ENCODE measurements at places on chromosomes 3 and 15.

DNA sequence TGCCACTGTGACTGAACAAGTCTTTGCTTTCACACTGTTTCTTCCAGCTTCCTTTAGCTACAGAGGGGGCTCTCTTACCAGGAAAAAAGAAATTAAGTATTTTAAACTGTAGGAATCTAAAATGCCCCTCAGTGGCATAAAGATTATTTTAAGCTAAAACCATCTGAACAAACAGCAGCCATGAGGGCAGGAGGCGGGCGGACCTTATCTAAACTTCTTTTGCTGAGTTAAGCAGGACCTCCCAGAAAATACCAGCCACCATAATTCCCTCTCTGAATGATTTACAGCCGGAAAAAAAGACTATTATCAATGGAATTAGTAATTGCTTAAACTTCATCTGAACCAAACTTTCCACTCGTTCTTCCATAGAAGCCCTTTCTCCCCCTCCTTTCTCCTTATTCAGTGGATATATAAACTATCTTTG, 5.2 kb upstream of the TOPAZ1 start:
- no peak for DNase-seq

GRCh38 chr3:14846226-14846880, 27.6 kb downstream of the FGD5 start:
- no peak for DNase-seq

- no peak for DNase-seq
These were observed 91.9 kb downstream of the THSD4 start for GRCh38 chr15:71207141-71207540.

- no peak for DNase-seq
These were observed 14.9 kb upstream of the DPH6 start for GRCh38 chr15:35560870-35561269.

DNA sequence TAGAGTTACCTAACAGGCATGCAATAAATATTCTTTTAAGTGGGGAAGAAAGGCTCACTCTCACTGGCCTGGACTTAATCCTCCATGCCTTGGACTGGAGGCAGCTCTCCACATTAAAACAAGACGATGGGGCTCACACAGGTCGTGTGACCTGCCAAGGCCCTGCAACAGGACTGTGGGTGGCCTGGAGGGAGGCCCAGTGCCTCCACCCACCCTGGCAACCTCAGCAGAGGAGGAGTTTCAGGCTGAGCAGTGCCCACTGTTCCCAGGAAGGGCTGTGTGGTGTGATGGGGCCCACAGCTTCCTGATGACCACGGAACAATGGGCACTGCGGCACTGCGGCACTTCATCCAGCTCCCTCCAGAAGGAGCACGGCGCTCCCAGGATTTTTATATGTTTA, 5.5 kb downstream of the UROC1 start:
- DNase-seq = no peak

DNA sequence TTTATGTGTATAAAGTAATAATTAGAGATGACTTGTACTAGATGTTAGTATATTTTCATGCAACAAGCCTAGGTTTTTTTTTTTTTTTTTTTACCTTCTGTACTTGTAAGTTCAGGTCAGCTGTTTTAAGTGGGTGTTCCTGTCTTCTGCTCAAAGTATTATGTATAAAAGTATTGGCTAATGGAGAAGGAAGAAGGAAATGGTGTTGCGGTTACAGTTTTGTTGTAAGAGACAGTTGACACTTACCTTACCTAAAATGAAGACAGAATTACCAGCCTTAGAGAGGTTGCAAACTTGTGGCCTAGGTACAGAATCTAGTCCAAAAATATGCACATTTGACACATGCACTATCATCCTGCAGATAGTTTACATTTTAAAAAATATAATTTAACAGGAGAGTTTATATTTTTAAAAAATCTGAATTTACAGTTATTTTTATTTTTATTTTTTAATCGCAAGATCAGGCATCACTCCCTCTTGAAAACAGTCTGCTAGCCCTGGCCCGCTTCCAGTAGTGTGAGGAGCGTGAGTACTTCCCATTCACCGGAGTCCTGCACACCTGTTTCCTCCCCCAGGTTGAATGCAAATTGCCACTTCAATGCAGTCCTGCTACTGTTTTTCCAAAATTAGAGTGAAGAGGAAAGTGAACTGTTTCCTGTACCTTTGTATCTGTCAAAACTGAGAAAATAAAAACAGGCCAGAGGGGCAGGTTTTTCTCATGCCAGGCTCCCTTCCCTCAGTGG, 224.3 kb upstream of the SOX2 start:
- DNase-seq = no peak

- no peak for DNase-seq
These were observed 131.1 kb upstream of the NSMCE3 start for GRCh38 chr15:29400701-29401100.

GRCh38 chr3:134663721-134664456, 13.1 kb upstream of the KY start:
- no peak for DNase-seq

GRCh38 chr15:60509470-60509869, 30.5 kb upstream of the ICE2 start:
- DNase-seq = no peak

- DNase-seq = no peak
These were observed 30.7 kb downstream of the CHST14 start for GRCh38 chr15:40501487-40501886.

GRCh38 chr3:49302613-49303012, 25.6 kb upstream of the C3orf62 start:
- no peak for DNase-seq

GRCh38 chr3:180762866-180763265, 83.6 kb upstream of the CCDC39 start:
- DNase-seq = no peak

- no peak for DNase-seq
These were observed 148.8 kb downstream of the TPRA1 start for GRCh38 chr3:127441764-127442163.

DNA sequence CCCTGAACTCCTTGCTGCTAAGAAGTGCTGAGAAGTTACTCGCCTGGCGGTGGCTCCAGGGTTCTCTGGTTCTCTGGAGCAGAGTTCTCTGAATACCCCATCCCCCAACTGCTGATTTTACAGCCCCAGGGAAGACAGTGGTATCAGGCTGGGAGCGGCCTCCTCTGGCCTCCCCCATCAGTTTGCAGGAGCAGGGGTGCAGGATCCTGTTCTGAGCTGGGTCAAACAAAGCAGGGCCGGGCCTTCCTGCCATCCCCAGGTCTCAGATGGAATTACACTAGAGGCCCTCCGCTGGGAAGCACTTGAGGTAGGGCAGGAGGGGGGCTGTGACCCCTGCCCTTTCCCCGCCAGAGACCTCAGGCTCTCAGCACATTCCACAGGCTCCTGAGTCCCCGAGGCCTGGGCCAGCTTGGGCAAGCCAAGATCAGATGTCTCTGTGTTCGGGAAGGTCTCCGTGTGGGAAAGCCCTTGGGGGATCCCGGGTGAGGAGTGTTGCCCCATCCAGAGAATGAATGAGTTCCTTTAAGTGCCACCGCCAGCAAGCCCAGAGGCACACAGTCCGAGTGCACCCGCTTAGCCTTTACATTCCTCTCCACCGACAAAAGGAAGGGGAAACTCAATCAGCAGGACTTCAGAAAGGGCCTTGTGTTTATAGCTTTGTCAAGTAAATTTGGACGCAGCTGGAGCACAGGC, 149.9 kb downstream of the LRRK1 start:
- no peak for DNase-seq

GRCh38 chr15:100125401-100126191, 216.2 kb downstream of the ADAMTS17 start:
- no peak for DNase-seq

GRCh38 chr3:137347817-137348368, 390.1 kb downstream of the IL20RB start:
- DNase-seq = no peak

GRCh38 chr15:33068007-33068481, 126.5 kb downstream of the FMN1 start:
- no peak for DNase-seq

DNA sequence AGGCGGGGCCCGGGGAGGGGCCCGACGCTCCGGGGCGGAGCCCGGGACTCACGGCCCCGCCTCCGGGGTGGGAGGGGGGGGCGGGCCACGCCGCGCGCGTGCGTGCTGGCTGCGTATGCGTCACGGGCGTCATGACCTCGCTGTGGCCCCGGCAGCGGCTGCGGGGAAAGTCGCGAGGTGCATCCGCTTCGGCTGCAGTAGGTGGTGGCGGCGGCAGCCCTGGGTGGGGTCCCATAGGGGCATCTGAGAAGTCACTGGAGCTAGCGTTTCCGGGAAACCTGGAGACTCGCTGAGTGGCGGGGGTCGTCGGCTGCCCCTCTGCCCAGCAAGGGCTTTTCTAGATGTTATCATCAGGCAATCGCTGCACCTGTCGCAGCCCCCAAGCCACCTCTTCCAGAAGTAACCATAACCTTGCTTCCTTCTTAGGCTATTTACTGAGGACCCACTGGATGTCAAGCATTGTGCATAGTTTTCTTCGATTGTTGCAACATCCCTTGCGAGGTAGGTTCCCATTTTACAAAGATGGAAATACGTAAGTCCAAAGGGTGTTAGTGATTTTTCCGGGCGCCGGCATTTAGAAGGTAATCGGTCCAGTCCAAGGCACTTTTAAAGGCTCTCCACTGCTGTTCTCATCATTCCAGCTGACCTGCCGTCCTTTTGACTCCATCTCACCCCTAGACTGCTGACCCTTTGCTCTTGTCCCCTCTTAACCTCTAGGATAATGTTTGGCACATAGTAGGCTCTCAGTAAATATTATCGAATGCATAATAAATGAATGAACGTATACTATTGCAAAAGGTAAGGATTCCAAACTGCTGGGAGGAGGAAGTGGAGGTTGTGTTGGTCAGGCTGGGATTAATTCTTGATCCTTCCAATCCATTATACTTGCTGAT, at the start of gene GDPGP1:
TSS of gene GDPGP1 (plus strand) at position 114 of the 893 bp plus-strand sequence. CDS start 6,700 bp downstream, outside the sequence.
- no peak for DNase-seq

DNA sequence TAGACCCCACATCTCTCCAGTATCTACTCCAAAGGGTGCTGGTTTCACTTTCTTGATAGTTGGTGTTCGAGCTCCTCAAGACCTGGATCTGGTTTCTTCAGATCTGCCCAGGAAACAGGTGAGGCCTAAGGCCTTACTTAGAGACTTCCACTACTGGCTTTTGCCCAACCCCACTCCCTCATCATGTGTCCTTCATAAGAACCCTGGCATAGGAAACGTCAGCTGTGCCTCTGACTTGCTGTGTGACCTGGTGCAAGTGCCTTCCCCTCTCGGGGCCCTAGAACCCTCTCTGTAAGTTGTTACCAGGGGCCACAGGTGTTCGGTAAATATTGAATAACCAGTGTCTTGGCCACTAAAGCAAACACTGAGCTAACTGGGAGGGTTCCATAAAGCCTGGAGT, 3.9 kb downstream of the OXTR start:
- DNase-seq = no peak

GRCh38 chr3:197513953-197514785, 41.6 kb downstream of the BDH1 start:
- DNase-seq = no peak

GRCh38 chr15:26628071-26628470, 144.8 kb downstream of the GABRB3 start:
- DNase-seq = no peak

DNA sequence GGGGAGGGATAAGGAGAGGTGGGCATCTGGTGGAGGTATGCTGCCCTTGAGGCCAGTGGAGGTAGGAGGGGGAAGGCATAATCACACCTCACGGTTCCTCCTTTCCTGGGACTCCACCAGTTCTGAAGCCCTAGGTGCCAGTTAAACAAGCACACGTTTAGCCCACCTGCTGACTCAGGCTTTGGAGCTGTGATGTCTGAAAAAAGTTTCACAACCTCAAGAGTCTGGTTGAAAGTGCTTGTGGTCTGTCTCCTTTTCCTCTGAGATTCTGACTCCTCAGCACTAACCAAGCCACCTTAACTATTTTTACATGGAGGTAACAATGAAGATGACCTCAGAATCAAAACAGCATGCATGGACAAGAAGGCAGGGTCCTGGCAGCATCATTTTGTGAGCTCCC, 23.0 kb downstream of the HPS3 start:
- no peak for DNase-seq

GRCh38 chr3:111589303-111590142, 5.6 kb downstream of the ZBED2 start:
- no peak for DNase-seq

DNA sequence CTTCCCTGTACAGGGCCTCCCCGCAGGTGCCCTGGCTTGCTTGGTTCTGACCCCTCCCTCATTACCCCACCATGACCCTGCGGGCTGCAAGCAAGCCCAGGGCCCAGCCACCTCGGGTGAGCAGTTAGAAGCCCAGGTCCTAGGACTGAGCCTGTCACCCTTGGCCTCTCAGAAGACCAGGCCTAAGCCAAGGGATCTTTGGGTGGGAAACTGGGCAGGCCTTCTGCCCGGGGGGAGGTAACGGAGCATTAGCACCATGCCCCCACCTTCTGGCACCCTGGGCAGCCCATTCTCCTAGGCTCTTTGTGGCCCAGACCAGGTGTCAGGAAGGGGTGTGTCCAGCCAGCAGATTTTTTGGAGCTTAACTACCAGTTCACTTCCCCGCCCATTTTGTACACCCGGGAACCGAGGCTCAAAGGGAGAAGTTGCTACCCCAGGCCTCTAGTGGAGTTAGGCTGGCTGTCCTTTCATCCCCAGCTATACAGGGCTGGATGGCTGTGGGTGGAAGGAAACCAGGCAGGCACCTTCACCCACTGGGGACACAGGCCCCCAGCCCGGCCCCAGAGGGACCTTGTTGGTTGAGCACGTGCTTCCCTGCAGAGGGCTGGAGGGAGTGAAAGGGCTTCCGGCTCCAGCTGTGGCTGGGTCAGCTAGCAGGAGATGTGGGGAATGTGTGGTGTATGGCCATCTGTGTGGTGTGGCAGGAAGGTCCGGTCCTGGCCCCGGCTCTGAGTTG, 1.4 kb downstream of the CSK start:
- DNase-seq = no peak

DNA sequence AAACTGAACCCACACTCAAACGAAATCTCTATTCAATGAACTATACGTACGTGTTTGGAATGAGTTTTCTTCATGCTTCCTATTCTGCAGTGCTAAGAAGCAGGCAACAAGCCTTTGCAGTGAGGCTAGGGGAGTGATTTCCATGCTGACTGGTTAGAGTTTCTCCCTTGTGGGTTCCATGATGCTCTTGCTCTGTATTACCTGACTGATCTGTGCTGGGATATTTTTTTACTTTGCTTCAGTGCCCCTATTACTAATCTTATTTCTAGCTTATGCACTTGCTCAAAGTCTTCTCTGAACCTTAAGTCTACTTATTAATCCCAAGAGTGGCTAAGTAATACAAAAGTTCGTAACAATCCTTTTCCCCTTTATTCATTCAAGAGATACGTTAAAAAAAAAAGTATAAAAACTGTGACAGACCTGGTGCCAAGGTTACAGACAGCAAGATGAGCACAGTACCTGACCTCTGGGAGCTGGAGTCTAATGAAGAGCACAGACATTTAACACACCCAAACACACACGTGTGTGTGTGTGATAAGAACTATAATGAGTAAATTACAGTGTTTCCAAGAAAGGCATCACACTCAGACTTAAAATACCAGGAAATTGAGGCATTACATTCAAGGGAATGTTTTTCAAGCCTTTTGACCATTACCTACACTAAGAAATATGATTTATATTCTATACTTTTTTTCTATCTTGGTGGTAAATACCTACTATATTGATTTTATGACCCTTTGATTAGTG, 50.5 kb upstream of the FBN1 start:
- DNase-seq = no peak
